Stimulated activated CD8-positive, alpha-beta memory T cell treated with anti-CD3 and anti-CD28 coated beads, Interleukin-15, amount 100 ng/mL, for 4 hours (primary cell): ENCODE measurements at places on chromosomes 5 and 9.

GRCh38 chr9:2274762-2275161 lies 259.6 kb downstream of the SMARCA2 start:
- no peak for DNase-seq

GRCh38 chr5:161544350-161544765 lies 2.2 kb downstream of the GABRB2 start:
- DNase-seq, result no peak

GRCh38 chr9:28808042-28808441 lies 1234.8 kb upstream of the C9orf72 start:
- no peak for DNase-seq

GRCh38 chr9:121071756-121072421 lies 2.9 kb upstream of the CNTRL start:
- DNase-seq, result no peak
